ENCODE measurements at places on chromosomes 7 and 10. TPM values are rescaled to one million over a fixed set of nuclear protein-coding genes. Genes with fewer than 3 reads are reported as not detected.

- peaks cover 66% of the 10 kb centered on the region for H3K27me3 ChIP-seq
- H3K4me1 ChIP-seq = no peaks in the 10 kb centered on the region
- H3K4me3 ChIP-seq = peak overlapping the region; percentile 59
- no peak overlapping the region for H3K27ac ChIP-seq
- H3K36me3 ChIP-seq = no peaks in the 10 kb centered on the region
These were observed 7.5 kb upstream of the EBF3 start for GRCh38 chr10:129971381-129972144.

GRCh38 chr7:137975221-137975620, 26.7 kb downstream of the CREB3L2 start:
- peaks cover 32% of the 10 kb centered on the region for H3K36me3 ChIP-seq
- H3K27ac ChIP-seq = no peak overlapping the region
- no peaks in the 10 kb centered on the region for H3K27me3 ChIP-seq
- H3K4me3 ChIP-seq = no peak overlapping the region
- H3K4me1 ChIP-seq = peaks cover 100% of the 10 kb centered on the region

- DNase-seq = no peak
- H3K27me3 ChIP-seq = no peaks in the 10 kb centered on the region
- peaks cover 18% of the 10 kb centered on the region for H3K4me1 ChIP-seq
- H3K4me3 ChIP-seq = no peak overlapping the region
- H3K36me3 ChIP-seq = no peaks in the 10 kb centered on the region
These were observed 5.2 kb upstream of the CFAP69 start for GRCh38 chr7:90239625-90240228.

DNA sequence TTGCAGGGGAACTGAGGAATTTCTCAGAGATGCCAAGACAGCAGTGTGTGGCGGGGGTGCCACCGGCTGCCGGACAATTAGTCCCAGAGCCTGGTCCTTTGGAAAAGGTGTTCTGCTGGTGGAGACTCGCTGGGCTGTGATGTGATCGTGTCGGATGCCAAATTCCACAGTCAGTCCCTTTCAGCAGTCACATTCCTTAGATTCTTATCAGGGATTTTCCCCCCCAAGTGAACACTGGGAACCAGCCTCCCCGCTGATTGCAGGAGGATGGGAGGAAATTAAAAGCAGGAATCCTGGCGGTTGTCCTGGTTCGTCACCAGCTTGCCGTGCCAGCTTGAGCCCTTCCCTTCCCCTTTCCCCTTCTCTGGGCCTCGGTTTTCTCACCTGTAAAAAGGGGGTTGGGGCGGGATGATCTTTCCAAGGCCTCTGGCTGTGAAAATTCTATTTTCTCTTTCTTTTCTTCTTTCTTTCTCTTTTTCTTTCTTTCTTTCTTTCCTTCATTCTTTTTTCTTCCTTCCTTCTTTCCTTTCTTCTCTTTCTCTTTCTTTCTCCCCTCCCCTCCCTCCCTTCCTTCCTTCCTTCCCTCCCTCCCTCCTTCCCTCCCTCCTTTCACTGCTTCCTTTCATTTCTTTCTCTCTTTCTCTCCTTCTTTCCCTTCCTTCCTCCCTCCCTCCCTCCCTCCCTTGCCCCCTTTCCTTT, 39.6 kb downstream of the COL26A1 start:
- no peak overlapping the region for H3K27ac ChIP-seq
- peaks cover 26% of the 10 kb centered on the region for H3K4me1 ChIP-seq
- H3K36me3 ChIP-seq = no peaks in the 10 kb centered on the region
- no peak for DNase-seq

GRCh38 chr7:28161331-28161730, 19.3 kb downstream of the JAZF1 start:
- H3K36me3 ChIP-seq = no peaks in the 10 kb centered on the region
- H3K27me3 ChIP-seq = no peaks in the 10 kb centered on the region
- no peak overlapping the region for H3K4me3 ChIP-seq
- DNase-seq = no peak

- no peak for DNase-seq
- no peaks in the 10 kb centered on the region for H3K36me3 ChIP-seq
- no peak overlapping the region for H3K27ac ChIP-seq
- H3K27me3 ChIP-seq = peaks cover 1% of the 10 kb centered on the region
These were observed 24.0 kb upstream of the HABP2 start for GRCh38 chr10:113528876-113529275.

DNA sequence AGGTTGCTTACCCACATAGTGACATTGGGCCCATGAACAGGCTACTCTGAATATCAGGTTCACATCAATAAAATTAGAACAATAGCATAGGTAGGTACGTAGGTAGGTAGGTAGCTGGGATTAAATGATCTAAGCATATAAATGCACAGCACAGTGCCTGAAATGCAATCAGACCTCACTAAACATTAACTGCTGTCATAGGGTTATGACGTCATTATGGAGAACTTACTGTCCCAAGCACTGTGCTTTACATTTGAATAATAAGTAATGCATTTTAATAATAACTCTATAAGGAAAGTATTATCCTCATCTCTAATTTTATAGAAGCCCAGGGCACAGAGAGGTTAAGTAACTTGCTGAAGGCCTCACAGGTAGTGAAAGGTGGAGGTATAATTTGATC, 112.5 kb downstream of the RPS24 start:
- no peak overlapping the region for H3K27ac ChIP-seq
- H3K36me3 ChIP-seq = no peaks in the 10 kb centered on the region
- H3K4me1 ChIP-seq = no peaks in the 10 kb centered on the region
- no peak overlapping the region for H3K4me3 ChIP-seq

GRCh38 chr10:103793429-103793828, 61.9 kb downstream of the SH3PXD2A start:
- H3K4me1 ChIP-seq = peaks cover 92% of the 10 kb centered on the region
- peak overlapping the region; percentile 94 for H3K27ac ChIP-seq
- H3K4me3 ChIP-seq = peak overlapping the region; percentile 39
- DNase-seq = peak; percentile 62

- no peak overlapping the region for H3K4me3 ChIP-seq
- no peak for DNase-seq
- peaks cover 1% of the 10 kb centered on the region for H3K36me3 ChIP-seq
- H3K4me1 ChIP-seq = no peaks in the 10 kb centered on the region
- H3K27ac ChIP-seq = no peak overlapping the region
These were observed 39.6 kb downstream of the ARMH3 start for GRCh38 chr10:102016416-102016815.

- no peak overlapping the region for H3K27ac ChIP-seq
- no peak overlapping the region for H3K4me3 ChIP-seq
- H3K4me1 ChIP-seq = no peaks in the 10 kb centered on the region
- H3K27me3 ChIP-seq = no peaks in the 10 kb centered on the region
- H3K36me3 ChIP-seq = no peaks in the 10 kb centered on the region
- DNase-seq = no peak
These were observed 294.6 kb upstream of the ZNF32 start for GRCh38 chr10:43943119-43943817.

- no peak for DNase-seq
- H3K27ac ChIP-seq = no peak overlapping the region
- no peaks in the 10 kb centered on the region for H3K27me3 ChIP-seq
These were observed 47.4 kb downstream of the VPS50 start for GRCh38 chr7:93279541-93279940.

DNA sequence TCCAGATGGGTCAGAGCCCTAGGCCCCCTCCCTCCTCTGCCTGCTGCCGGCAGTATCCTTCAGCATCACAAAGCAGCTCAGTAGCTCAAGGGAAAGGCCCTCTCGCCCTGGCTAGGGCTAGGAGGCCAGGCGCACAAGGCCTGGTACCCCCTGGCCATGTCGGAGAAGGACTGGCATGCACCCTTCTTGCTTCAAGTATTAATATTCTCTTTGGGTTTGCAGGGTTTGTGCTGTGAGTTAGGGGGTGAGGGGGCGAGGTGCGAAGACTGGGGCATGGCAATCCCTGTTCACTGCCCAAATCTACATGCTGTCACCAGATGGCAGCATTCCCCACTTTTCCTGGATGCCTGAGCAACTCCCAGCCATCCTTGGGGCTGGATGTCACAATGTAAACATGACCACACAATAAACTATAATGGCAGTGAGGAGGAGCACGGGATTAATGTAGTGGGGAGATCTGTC, 105.2 kb downstream of the NEURL1 start:
- H3K36me3 ChIP-seq = peaks cover 20% of the 10 kb centered on the region
- H3K27me3 ChIP-seq = no peaks in the 10 kb centered on the region
- H3K4me3 ChIP-seq = no peak overlapping the region

GRCh38 chr7:7857143-7857583, 111.4 kb upstream of the GLCCI1 start:
- no peak overlapping the region for H3K27ac ChIP-seq
- H3K27me3 ChIP-seq = no peaks in the 10 kb centered on the region
- no peak for DNase-seq
- H3K4me3 ChIP-seq = no peak overlapping the region

GRCh38 chr10:5423771-5424170, 11.4 kb downstream of the NET1 start:
- H3K4me1 ChIP-seq = no peaks in the 10 kb centered on the region
- H3K27ac ChIP-seq = no peak overlapping the region
- no peak overlapping the region for H3K4me3 ChIP-seq
- no peaks in the 10 kb centered on the region for H3K36me3 ChIP-seq
- no peak for DNase-seq
- no peaks in the 10 kb centered on the region for H3K27me3 ChIP-seq

GRCh38 chr10:97503406-97503805, 4.7 kb downstream of the UBTD1 start:
- H3K4me1 ChIP-seq = peaks cover 21% of the 10 kb centered on the region
- H3K4me3 ChIP-seq = no peak overlapping the region
- H3K27me3 ChIP-seq = no peaks in the 10 kb centered on the region
- H3K36me3 ChIP-seq = no peaks in the 10 kb centered on the region
- H3K27ac ChIP-seq = no peak overlapping the region

GRCh38 chr7:80372415-80372814, 139.4 kb downstream of the GNAT3 start:
- H3K27me3 ChIP-seq = no peaks in the 10 kb centered on the region
- no peak overlapping the region for H3K4me3 ChIP-seq
- H3K27ac ChIP-seq = no peak overlapping the region
- no peaks in the 10 kb centered on the region for H3K36me3 ChIP-seq

DNA sequence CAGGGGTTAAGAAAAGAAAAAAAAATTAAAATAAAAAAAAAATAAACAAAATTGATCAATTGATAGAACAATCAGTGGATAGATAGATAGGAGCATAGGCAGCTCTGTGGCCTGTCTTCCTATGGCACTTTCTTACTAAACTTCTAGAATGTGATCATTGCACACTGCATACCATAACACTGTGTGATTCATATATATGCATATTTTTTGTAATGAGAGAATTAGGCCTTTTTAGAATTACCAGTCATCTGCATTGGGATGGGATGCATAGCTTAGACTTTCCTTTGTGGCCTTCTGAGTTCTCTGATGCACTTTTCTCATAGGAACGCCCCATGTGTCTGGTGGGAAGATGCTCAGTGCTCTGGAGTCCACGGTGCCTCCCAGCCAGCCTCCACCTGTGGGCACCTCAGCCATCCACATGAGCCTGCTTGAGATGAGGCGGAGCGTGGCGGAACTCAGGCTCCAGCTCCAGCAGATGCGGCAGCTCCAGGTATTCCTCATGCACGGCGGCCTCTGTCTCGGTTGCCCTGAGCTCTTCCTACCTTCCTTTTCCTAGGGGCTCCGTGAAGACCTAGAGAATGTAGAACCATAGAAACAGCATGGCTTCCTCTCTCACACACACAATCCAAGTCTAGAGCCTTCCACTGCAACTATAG, 222.5 kb downstream of the ARHGAP21 start:
- no peak overlapping the region for H3K4me3 ChIP-seq
- peaks cover 12% of the 10 kb centered on the region for H3K36me3 ChIP-seq
- DNase-seq = no peak
- no peak overlapping the region for H3K27ac ChIP-seq

DNA sequence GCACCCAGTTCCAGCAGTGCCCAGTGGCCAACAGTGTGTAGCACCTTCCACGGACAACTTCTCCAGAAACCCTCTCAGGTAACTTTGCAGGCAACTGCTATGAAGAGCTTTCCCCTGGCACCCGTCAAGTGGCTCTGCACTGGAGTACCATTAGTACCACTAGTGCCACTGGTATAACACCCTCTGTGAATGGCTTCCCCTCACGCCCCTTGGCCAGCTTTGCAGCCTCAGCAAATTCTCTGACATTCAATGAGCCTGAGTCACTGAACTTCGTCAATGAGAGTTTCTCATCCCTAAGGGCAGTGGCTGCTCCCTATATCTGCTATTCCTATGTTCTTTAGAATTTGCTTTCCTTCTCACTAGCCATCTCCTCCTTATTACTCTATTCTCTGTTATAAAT, 7.6 kb upstream of the HERPUD2 start:
- peaks cover 2% of the 10 kb centered on the region for H3K4me1 ChIP-seq
- no peaks in the 10 kb centered on the region for H3K36me3 ChIP-seq
- no peak for DNase-seq
- H3K27me3 ChIP-seq = no peaks in the 10 kb centered on the region
- no peak overlapping the region for H3K27ac ChIP-seq
- H3K4me3 ChIP-seq = no peak overlapping the region

- H3K4me3 ChIP-seq = no peak overlapping the region
- no peaks in the 10 kb centered on the region for H3K27me3 ChIP-seq
- no peak for DNase-seq
- H3K36me3 ChIP-seq = peaks cover 24% of the 10 kb centered on the region
- H3K4me1 ChIP-seq = peaks cover 48% of the 10 kb centered on the region
- no peak overlapping the region for H3K27ac ChIP-seq
These were observed 170.3 kb downstream of the NEURL1 start for GRCh38 chr10:103663802-103664201.

DNA sequence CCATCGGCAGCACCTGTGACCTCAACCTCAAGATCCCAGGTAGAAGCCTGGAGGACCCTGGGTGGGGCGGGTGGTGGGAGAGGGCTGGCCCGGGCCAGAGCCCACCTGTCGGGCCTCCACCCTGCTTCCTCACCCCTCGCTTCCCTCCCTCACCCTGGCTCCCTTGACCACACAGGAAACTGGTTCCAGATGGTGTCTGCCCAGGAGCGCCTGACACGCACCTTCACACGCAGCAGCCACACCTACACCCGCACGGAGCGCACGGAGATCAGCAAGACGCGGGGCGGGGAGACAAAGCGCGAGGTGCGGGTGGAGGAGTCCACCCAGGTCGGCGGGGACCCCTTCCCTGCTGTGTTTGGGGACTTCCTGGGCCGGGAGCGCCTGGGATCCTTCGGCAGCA, 8.9 kb upstream of the ATP6V1F start:
- DNase-seq = no peak
- H3K4me1 ChIP-seq = no peaks in the 10 kb centered on the region
- no peak overlapping the region for H3K27ac ChIP-seq

GRCh38 chr10:92714152-92714845, 24.5 kb downstream of the HHEX start:
- H3K4me3 ChIP-seq = no peak overlapping the region
- H3K36me3 ChIP-seq = no peaks in the 10 kb centered on the region
- DNase-seq = no peak

DNA sequence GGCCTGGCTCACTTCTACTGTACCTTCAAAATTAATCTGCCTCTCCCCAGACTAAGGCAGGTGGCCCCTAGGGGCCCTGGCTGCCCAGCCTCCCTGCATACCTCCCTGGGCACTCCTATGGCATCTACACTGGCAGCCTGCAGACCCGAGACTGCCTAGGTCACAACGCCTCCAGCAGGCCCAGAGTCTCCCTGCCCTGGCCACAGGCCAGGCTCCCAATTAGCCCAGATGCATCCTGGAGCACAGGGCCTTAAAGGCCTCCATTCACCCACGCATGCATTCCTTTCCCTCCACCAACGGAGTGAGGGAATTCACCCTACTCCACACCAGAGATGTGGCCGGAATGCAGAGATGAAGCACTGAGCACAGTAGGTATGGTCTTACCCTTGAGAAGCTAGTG, 1.9 kb downstream of the CHAT start:
- H3K36me3 ChIP-seq = no peaks in the 10 kb centered on the region
- no peaks in the 10 kb centered on the region for H3K4me1 ChIP-seq
- no peak overlapping the region for H3K4me3 ChIP-seq
- H3K27ac ChIP-seq = no peak overlapping the region

LLCFC1 gene
- total RNA-seq = not detected

ZNF503 gene
- 5.8 TPM for total RNA-seq

FKBP6 gene
- 0.13 TPM for total RNA-seq

OR2A12 gene
- not detected for total RNA-seq

PAXIP1 gene
- total RNA-seq = 16.2 TPM

VPS26A gene
- total RNA-seq = 32.6 TPM

PIP gene
- total RNA-seq = not detected

CHN2 gene
- total RNA-seq = 28.6 TPM

Data from HepG2 (cell line).